Cerebellum (tissue), 4 donors: ENCODE measurements at places on chromosomes 16 and 17.

GRCh38 chr17:27379888-27380533 is 76.2 kb upstream of the KSR1 start:
- peak; percentile 67 for DNase-seq

DNA sequence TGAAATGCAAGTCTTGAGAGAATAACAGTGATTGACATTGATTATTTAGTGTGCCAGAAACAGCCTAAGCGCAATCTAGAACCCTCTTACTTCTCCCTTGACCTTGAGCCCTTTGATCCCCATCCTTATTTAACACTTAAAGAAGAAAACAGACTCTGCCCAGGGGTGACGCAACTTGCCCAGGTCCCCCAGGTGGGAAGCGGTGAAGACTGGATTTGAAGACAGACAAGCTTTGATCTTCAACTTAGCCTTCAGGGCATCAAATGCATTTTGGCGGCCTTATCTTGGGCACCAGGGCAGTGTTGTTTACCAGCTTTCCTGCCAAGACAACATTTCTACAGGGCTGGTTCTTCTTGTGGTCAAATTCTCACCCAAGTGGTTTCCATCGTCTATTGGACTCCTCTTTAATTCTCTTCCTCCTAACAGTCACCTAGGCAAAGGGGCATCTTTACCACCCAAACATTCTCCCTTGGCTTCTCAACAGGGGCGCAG is 8.9 kb upstream of the CIITA start:
- DNase-seq: no peak

GRCh38 chr16:70677499-70678120 is 8.2 kb downstream of the MTSS2 start:
- no peak for DNase-seq

- no peak for DNase-seq
Observed at GRCh38 chr16:19168371-19169081, 486 bp downstream of the SYT17 start.

- DNase-seq: no peak
Observed at GRCh38 chr17:44473367-44473766, 29.8 kb downstream of the GPATCH8 start.

DNA sequence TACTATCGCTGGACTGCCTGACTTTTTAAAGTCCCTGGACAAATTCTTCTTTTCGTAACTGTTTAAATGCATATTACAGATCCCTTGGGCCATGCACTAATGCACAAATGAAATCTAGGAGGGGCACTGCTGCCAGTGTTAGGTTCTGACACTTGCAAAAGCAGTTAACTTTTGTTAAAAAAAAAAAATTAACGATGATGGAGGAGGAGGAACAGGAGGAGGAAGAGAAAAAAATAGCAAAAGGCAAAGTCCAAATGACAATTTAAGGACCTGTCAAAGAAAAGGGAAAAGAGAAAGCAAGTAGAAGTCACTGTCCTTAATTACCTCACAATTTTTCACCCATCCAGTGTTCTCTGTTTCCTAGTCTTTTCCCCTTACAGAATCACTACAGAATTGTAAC is 97.8 kb upstream of the CORO6 start:
- no peak for DNase-seq

DNA sequence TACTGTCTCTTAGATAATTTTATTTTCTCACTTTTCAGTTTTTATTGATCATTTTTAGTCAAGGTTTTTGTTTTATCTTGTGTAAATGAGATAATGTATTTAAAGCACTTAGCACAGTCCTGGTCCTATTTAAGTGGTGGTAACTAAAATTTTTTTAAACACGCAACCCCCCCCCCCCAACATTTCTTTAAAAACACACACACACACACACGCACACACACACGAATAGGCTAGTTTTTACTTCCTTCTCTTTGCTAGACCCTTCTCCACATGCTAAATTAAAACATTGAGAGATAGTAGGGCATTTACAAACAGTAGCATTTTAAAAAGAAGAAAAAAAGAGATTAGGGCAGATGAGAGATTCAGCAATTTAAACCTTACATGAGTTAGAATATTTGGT is 5.0 kb downstream of the NFATC3 start:
- no peak for DNase-seq

DNA sequence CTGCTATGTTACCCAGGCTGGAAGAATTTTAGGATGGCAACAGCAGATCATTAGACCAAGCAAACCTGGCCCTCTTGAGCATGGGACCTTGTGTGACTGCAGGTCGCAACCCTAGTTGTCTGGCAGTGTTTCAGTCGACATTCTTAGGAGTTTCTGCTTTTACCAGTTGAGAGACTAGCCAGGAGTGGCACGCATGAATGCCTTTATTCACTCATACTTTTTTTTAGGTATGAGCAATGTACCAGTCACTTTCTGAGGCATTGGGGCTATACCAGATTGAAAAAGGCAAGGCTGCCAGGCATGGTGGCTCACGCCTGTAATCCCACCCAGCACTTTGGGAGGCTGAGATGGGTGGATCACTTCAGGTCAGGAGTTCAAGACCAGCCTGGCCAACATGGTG is 28.2 kb upstream of the HAS3 start:
- DNase-seq: no peak

DNA sequence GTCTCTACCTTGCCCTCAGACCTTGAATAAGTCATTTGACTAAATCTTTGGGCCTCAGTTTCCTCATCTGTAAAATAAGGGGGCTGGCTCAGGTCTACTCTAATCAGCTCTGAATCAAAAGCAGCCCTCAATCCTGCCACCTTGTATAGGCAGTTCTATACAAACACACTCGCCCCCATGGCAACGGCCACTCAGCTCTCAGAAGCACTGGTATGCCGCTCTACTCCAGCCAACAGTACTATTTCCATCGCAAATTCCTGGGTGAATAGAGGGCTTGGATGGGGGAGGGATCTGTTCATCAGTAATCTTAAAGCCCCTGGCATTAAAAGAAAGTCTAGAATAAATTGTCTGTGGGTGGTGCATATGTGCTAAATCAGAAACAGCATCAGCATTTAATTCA is 21.2 kb upstream of the TAOK1 start:
- DNase-seq: no peak

- peak; percentile 56 for DNase-seq
Observed at GRCh38 chr16:58462499-58462996, 37.4 kb upstream of the NDRG4 start.

DNA sequence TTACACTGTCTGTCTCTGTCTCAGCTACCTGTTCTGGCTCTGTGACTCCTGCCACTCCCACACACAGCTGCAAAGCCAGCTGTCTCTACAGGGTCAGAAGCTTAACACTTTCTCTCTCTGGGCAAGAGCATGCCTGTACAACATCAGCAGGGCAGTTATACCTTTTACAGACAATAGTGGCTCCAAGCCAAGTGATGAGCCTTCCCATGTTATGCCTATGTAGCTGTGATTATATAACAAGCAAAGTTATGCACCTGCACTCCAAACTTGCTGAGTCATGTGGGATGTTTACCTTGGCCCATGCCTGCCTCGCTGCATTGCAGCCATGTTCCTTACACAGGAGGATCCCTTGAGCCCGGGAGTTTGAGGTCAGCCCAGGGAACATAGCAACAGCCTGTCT is 31.8 kb upstream of the APPBP2 start:
- DNase-seq: no peak

DNA sequence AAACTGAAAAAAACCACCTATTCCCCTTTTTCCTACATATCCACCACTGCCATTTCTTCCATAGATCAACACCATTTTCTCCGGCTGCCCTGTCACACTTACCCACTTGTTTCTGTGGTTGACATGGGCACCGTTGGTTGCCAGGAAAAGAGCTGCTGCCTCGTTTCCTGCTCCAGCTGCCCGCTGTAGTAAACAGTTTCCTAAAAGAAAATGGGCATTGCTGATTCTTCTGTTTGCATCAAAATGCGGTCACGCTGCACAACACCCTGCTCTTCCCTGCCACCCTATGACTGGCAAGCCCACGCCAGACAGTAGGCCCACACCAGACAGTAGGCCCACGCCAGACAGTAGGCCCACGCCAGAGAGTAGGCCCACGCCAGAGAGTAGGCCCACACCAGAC is 46.3 kb downstream of the CYB5D2 start:
- no peak for DNase-seq

- DNase-seq: no peak
Observed at GRCh38 chr16:89195521-89196171, 4.7 kb downstream of the SLC22A31 start.

DNA sequence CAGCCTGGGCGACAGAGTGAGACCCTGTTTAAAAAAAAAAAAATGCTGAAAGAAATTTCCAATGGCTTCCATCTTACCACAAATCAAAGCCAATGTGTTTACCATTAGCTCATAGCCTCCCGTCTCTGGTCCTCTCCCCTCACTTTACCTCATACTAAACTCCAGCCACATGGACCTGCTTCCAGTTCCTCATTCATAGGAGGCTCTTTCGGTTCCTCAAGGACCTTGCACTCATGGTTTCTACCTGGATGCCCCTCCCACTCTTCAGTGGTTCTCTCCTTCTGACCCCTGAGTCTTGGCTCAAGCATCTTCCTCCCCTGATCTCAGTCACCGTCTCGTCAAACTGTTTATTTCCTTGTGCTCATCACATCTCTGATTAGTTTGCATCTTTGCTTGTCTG is 3.8 kb upstream of the DEF8 start:
- DNase-seq: no peak

DNA sequence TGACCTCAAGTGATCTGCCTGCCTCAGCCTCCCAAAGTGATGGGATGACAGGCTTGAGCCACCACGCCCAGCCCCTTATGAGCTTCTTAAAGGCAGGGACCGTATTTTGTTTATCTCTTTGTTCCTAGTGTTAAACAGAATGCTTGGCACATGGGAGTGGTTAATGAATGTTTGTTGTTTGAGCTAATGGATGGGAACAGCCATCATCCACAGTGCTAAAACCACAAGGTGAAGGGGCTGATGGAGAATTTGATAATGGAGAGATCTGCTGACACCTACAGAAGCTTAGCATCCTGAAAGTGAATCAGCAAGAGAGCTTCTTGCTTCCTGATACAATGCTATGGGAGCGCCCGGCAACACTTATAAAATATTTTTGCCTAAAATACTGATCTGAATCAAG is 8.6 kb upstream of the CDH1 start:
- DNase-seq: no peak

GRCh38 chr17:27525316-27525715 is 69.1 kb downstream of the KSR1 start:
- no peak for DNase-seq

DNA sequence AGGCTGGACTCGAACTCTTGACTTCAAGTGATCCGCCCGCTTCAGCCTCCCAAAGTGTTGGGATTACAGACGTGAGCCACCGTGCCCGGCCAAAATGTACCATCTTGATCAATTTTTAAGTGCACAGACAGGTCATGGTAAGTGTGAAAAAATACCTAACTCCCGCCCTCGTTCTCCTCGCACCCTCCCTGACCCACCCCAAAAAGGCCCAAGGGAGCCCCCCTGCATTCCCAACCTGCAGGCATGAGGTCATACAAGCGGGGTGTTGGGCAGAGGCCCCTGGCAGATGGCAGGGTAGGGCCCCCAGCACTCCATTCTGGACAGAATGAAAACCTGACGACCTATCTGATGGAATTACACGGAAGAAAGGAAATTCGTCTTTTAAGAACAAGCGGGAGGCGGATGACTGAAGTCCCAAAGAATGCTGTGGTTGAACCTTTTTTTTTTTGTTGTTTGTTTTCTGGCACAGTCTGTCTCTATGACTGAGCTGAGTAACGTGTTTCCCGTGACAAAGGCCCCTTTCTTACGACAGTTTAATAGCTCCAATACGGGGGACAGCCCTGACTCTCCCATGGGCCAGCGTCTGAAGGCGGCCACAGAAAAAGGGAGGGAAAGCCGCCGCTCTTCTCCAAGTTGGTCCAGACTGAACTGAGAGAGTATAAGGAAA is 376.4 kb downstream of the SLC39A11 start:
- DNase-seq: no peak

DNA sequence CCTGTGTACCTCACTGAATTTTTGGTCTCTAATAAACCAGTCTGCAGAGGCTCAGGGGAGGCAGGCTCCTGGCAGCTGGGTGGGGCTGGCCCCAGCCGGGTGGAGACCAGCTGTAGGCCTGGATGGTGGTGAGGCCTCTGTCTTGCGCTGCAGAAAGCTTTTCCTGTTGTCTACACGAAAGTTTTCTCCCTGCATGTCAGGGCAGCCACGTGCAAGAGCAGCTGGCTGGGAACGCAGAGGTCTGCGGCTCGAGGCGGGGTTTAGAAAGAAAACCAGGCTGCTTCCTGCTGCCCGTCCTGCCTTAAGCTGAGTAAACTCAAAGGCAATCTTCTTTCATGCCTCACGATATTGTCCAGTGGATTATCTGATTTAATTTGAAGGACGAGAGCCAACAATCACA is 2.4 kb downstream of the SERPINF1 start:
- DNase-seq: no peak

- DNase-seq: no peak
Observed at GRCh38 chr17:74877592-74878548, 5.1 kb upstream of the FDXR start.

DNA sequence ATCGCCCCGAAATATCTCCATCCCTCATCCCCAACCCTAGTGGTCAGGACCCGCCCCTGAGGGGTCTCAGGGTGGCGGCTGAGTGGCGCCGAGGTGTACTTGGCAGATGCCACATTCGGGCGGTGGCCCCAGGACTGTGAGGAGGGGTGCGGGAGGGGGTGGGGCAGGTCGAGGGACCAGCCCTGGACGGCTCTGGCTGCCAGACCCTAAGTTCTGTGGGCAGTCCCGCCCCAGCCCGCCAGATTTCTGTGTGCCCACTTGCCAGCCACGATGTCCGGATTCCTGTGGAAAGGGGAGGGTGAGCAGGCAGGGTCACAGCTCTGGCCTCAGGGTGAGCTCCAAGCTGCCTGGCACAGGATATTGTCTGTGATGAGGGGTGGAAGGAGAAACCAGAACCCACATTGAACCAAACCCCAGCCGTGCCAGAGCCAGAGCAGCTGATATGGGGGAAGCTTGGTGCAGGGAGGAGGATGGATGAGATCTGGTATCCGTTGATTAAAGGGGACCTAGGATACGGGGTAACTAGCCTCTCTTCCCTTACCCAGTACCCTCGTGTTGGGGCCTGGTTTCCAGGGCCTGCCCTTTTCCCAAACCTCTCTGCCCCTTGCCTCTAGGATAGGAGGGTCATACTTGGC is 1.1 kb upstream of the CHAD start:
- no peak for DNase-seq

- DNase-seq: no peak
Observed at GRCh38 chr16:53946746-53947386, 242.9 kb downstream of the FTO start.

- DNase-seq: no peak
Observed at GRCh38 chr16:51111759-51112158, 39.3 kb downstream of the SALL1 start.

GRCh38 chr17:6818938-6819337 is 12.6 kb downstream of the TEKT1 start:
- no peak for DNase-seq

GRCh38 chr16:68086860-68087268 is 1.7 kb downstream of the NFATC3 start:
- no peak for DNase-seq
